ENCODE measurements at places on chromosomes 16 and 17. TPM values are rescaled to one million over a fixed set of nuclear protein-coding genes. Genes with fewer than 3 reads are reported as not detected.

DNA sequence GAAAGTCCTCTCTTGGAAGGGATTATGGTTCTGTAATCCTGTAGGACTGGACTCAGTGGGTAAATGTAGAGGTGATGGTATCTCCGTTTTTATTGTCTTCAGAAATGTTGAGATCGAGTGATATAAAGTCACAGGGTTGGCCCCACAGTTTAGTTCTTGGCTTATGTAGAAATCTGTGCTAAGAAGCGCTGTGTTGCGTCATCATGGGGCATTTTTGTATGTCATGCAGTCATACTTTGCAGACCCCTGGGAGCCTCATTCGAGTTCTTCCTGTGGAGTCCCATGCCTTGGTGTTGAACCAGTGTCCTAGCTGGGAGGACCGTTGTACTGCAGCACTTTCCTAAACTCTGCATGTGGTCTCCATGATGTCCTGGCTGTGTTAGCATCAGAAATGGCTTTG lies 619.7 kb downstream of the MAF start:
- DNase-seq, result no peak

DNA sequence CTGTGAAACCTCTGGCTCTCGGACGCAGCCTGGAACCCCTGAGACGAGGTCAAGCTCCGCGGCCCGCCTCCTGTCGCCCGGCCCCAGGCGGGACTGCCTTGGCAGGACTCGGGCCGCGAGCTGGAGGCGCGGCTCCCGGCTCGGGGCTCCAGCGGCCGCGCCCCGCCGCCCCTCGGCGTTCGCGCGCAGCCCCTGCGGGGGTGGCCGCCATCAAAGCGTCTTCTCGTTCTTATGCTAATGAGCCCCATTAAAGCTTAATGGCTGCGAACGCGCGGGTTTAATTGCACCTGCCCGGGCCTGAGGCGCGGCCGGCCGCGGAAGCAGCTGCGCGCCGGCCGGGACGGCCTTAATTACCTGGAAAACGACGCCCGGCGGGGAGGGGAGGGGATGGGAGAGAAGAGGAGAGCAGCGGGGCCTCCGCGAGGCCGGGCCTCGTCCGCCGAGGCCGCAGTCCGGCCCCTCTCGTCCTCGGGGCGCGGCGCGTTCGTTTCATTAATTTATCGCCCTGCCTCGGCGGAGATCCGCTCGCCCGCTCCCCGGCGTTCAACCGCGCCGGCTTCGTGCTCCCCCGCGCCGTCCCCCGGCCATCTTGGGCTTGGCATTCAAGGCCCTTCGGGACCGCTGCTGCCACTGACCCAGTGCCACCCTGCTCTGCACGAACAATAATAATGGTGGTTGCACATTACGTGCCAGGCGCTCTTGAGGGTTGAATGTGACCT lies 19.2 kb downstream of the RAI1 start:
- DNase-seq, result no peak

- DNase-seq, result peak; percentile 9
Measured at GRCh38 chr17:60729854-60730253, 52.2 kb downstream of the BCAS3 start.

DNA sequence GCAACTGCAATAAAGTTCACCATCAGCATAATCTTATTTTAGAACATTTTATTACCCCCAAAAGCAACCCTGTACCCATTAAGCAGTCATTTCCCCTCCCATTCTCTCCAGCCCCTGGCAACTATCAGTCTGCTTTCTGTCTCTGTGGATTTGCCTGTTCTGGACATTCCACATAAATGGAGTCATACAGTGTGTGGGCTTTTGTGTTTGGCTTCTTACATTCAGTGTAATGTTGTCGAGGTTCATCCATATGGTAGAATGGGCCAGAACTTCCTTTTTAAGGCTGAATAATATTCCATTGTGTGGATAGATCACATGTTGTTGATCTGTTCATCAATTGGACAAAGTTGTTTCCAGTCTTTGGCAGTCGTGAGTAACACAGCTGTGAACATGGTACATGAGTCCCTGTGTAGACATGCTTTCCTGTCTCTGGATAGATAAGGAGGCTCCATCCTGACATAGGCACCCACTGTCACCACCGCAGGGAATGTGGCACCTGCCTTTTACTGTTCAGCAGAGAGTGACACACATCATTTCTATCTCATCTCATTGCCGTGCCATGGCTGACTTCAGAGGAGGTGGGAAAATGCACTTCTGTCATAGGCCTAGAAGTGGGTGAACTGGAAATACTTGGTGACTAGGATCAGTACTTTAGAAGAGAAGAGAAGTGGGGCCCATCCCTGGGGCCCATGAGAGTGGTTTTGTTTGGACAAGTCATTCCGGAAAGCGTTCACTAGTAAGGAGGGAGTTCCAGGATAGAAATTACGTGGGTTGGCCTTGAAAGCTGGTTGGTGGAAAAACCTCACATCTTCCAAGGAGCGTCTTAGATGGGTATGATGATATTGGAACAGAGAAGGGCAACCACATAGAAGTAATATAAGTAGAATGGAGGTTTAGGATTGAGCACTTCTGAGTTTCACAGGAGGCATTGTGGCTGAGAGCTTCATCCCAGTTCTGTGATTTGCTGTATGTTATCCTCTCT lies 25.8 kb downstream of the EPN2 start:
- DNase-seq, result peak; percentile 67

DNA sequence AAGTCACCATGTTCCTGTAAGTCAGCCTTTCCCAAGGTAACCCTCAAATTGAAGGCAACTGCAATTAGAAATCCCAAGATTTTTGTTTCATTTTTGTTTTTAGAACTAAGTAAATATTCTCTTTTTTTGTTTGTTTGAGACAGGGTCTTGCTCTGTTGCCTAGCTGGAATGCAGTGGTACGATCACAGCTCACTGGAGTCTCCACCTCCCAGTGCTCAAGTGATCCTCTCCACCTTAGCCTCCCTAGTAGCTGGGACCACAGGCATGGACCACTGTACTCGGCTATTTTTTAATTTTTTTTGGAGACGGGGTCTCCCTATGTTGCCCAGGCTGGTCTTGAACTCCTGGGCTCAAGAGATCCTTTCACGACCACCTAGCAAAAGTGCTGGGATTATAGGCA lies 10.6 kb upstream of the LRRC59 start:
- DNase-seq, result no peak

Gene SMIM22
- not detected for total RNA-seq

Gene TP53TG3C
- total RNA-seq, result not detected

GRCh38 chr16:87098361-87098760 lies 218.8 kb downstream of the C16orf95 start:
- DNase-seq, result no peak

Gene KIF18B
- 1.4 TPM for total RNA-seq

GRCh38 chr17:82743344-82744219 lies 8.2 kb downstream of the FN3K start:
- no peak for DNase-seq

DNA sequence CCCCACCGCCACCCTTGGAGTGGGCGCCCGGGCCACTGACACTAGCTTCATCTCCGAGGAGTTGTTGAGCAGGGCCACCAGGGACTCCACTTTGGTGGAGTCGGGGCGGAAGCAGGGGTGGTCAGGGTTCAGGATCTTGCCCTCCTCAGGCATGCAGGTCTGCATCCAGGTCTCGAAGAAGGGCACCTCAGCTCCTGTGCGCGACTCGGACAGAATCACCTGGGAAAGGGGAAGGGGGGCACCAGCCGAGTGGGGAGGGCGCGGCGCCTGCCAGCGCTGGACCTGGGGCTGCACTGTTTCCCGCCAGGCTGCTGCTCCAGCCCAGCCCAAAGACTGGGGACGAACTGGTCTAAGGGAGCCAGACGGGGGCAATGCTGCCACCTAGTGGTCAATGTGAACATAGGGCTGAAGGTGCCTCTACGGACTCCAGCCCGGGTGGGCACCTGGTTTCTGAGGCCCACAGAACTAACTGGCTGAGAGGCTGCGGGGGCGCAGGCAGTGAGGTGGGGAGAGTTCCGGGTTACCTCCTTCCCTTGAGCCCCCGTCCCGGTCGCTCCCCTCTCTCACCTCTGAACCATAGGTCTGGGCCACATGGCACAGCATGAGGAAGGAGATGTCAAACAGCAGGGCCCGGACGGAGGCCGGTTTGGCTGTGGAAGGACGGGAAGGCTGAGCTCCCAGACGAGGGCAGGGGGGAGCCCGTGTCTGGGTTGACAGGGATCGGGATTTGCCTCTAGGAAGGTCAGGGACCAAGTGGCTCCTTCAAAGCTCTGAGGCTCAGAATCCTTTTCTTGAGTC lies 11.8 kb downstream of the CSF3 start:
- peak; percentile 85 for DNase-seq

GRCh38 chr16:30094541-30095165 lies 1.4 kb downstream of the YPEL3 start:
- no peak for DNase-seq

Gene PAQR4
- total RNA-seq, result 5.8 TPM

Gene REXO5
- 4.1 TPM for total RNA-seq

GRCh38 chr16:79748629-79749028 lies 148.1 kb upstream of the MAF start:
- DNase-seq, result no peak

Gene PROCA1
- 18.1 TPM for total RNA-seq

GRCh38 chr17:9684955-9685621 lies 39.8 kb downstream of the USP43 start:
- no peak for DNase-seq

Gene SIRT7
- 9.9 TPM for total RNA-seq

DNA sequence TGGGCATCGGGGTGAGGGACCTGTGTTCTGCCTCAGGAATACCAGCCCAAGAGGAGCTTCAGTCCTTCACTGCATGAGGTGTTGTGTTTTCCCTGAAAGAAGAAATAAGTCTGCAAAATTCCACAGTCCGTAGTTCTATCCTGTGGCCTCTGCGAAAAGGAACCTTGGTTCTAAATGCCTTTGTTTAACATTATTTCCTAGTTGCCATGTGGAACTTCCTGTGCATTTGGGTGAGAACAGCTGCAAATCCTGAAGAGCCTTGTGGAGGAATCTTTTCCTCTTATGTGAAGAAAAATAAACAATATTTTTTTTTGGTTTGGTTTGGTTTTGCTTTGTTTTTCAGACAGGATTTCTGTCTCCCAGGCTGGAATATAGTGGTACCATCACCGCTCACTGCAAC lies 9.8 kb downstream of the PSKH1 start:
- no peak for DNase-seq

DNA sequence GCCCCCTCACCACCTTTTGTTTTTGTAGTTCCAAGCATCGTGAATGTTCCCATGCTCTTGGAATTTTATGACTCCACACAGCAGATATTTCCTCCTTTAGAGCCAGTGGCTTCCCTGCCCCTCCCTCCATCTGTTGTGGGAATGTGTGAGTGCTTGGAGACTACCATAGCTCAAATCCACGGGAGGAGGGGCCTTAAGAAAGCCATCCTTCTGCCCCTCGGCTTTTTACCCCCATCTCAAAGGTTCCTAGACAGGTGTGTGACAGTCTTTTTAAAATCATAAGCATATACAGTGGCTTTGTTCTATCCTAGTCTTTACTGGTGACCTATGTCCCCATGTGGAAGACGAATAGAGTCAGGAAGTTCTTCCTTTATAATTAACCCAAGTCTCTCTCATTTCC lies 47.2 kb downstream of the YPEL2 start:
- DNase-seq, result peak; percentile 69

DNA sequence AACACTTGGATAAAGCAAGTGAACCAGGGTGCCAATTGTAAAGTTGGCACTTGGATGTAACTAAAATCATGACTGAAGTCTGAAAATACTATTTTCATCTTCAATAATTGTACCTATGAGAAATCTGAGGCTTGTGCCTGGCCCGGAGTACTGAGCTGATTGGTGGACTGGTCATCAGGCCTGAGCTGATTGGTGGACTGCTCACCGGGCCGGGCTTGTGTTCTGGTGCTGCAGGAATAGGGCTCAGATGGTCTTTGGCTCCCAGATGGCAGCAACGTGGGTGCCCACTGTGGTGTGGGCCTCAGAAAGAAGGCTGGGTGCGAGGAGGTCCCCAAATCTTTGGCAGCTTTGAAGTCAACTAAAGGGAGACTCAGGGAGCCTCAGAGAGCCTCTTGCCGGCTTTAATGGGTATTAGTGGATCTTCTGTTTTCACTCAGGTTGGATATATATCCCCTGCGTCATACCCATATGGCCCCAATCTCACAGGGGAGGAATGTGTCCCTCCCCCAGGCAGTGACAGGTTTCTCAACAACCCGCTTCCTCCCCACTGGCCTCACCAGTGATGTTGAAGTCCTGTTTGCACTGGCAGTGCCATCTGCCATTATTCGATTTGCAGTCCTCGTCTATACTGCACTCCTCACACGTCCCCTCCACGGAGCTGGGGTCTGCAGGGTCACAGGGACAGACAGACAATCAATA lies 4.7 kb downstream of the UMOD start:
- DNase-seq, result no peak

DNA sequence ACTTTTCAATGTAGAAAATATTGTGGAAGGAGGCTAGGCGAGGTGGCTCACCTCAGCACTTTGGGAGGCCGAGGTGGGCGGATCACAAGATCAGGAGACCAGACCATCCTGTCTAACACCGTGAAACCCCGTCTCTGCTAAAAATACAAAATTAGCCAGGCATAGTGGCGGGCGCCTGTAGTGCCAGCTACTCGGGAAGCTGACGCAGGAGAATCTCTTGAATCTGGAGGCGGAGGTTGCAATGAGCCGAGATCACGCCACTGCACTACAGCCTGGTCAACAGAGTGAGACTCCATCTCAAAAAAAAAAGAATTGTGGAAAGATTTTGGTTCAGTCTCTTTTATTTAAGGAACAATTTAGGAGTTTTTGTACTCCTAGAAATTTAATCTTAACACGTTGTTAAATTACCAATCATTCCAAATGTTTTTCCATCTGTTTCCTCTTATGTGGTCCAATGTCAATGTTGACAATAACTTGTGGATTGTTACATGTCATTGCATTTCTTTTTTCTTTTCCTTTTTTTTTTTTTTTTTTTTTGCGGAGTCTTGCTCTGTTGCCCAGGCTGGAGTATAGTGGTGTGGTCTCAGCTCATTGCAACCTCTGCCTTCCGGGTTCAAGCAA lies 124.6 kb upstream of the HAS3 start:
- no peak for DNase-seq

Gene CCL8
- 2.9 TPM for total RNA-seq

Gene TPSG1
- total RNA-seq, result not detected

GRCh38 chr16:12819126-12820117 lies 15.7 kb upstream of the CPPED1 start:
- DNase-seq, result peak; percentile 37

DNA sequence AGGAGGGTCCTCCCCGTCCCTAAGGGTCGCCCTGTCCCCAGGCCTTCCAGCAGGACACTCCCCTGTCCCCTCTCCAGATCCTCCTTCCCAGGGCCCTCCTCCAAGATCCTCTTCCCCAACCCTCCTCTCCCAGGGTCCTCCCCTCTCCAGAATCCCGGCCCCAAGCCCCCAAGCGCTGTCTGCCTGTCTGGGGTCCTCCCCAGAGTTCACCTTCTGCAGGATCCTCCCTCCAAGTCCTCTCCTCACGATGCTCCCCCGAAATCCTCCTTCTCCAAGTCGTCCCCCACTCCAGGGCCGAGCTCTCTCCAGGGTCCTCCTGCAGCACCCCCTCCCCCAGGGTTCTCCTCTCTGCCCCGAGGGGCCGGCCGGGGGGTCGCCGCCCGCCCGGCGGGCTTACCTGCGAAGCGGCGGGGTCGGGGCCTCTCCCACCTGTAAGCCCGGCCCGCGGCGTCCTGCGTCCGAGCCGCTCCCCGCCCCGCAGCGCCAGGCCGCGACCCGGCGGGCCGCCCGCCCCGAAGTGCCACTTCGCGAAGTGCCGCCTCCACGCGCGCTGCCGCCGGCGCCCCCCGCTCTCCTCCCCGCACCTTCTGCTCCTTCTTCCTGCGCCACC lies 678 bp upstream of the BAIAP2 start:
- DNase-seq, result no peak
